ENCODE measurements at places on chromosomes 1 and 21.
A peak's percentile ranks its signal among the peaks of the same experiment; 100 is the strongest.

DNA sequence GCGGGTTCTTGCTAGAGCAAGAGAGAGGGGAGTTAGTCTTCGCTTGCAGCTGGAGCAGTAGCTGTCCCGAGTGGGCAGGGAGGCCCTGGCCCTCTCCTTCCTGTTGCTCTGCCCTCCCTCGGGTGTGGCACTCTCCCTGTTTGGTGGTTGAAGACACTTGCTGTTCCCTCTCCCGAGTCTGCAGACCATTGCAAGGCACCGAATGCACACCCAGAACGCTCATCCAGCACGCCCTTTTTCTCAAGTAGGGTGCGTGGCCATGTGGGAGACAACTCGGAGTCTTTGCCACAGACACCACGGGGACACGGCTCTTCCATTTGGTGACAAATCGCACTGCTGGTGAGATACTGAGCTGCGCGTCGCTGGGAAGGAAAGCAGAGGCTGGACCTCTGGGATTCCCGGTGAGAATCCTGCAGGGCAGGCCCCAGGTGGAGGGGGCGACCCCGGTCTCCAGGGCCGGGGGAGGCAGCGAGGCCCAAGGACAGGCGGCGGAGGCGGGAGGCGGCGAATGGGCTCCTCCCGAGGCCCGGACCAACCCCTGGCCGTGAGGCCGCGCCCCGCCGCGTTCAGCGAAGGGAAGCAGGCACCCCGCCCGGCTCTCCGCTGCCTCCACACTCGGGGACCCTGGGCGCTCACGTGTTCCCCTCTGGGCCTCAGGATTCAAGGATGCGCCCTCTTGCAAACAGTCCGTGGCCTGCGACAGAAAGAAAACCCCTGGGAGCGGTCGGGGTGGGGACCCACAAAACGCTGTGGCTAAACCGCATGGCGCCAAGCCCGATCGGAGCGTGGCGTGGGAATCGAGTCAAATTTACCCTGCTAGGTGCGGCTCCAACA is 10.4 kb upstream of the TMEM200B start:
- no peak for DNase-seq

DNA sequence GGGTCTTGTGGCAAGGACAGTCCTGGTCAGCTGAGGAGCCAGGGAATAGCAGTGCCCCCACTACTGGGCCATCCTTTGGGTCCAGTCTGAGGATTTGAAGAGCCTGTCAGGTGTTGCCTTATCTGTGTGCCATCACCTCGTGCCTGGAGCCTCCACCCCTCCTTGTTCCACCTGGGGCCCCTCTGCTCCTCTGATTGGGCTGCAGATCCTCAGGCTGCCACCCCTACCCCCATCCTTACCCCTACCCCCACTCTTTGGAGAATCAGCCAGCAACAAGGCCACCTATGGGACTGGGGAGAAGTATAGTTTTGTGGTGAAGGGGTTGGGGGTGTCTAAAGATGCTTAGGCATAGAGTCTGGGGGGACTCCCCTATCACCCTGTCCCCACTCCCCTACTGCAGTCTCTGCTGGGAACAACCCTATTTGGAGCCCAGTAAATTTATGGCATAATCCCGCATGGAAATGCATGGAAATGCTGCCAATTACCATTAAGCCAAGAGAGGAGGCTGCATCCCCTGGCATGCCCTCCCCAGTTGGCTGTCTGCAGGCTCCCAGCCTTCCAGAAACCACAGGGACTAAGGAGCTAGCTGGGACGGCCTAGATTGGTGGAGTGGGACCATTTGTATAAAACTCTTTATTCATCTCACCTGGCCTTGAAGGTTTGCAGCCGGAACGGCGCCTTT is 142.7 kb upstream of the CSF3R start:
- no peak for DNase-seq

GRCh38 chr1:201889090-201889968 is 631 bp downstream of the SHISA4 start:
- no peak for DNase-seq

- DNase-seq: no peak
Observed at GRCh38 chr1:226569879-226570547, 21.4 kb downstream of the STUM start.

DNA sequence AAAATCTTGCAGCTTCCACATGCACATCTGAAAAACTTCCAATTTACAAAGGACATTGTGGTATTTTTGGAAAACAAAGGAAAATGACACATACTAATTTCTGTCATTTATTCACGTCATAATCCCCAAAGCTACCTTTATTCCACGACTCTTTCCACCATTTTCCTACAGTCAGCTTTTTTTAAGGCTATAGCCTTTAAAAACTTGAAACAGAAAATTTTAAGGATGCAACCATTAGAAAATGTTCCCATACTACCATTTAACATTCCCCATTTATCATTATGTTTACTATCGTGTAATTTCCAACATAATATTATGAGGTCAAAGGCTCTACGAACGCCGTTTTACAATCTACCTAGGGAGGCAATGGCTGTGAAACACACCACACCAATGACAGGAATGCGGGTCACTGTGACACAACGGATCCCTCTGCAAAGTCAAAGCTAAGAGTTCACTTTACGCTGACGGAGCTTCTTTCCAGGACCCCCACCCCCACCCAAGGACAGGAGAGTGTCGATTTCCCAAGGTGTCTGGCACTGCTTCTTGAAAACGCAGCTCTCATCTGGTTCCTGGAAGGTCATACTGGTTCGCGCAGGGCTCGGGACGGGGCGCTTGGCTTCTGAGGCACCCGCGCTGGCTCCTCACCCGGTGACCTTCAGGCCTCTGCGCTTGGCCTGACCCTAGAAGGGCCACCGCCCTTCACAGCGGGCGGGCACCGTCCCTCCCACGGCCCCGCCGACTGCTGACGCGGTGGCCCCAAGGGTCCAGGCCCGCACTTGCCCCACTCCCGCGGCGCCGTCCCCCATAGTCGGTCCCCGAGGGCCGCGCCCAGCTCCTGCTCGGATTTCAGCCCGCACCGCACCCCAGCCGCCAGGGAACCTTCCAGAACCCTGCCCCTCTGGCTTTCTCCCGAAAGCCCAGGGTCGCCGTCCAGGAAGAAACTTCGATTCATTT is 50.5 kb upstream of the ATF3 start:
- no peak for DNase-seq

DNA sequence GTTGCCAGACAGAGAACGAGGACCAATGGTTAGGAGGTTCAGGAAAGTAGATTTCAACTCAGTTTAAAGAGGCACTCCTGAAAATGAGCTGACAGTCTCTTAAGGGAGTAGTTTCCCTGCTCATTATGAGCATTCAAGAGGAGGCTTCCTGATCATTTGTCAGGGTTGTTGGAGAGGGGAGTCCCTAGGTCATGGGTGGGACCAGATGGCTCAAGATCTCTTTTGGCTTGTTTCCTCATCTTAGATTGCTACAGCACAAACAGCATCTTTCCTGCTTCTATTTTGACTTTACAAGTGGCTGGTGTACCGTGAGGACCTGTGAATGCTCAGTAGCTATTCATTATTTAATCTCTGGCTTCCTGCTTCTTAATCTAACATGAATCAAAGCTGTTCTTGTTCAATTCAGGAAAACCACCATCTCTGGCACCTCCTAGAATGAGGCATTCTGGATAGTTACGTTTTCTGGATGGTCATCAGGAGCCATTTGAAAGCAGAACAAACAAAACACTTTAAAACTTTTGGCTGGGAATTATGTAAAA is 47.6 kb downstream of the PEX14 start:
- no peak for DNase-seq

- peak; percentile 78 for DNase-seq
Observed at GRCh38 chr1:30847358-30847972, 61.1 kb downstream of the SDC3 start.

- no peak for DNase-seq
Observed at GRCh38 chr1:18018366-18018765, 89.2 kb upstream of the IGSF21 start.

- DNase-seq: no peak
Observed at GRCh38 chr1:235366286-235366685, 941 bp upstream of the TBCE start.

GRCh38 chr1:212433577-212434462 is 1.1 kb downstream of the NENF start:
- DNase-seq: no peak

- DNase-seq: no peak
Observed at GRCh38 chr1:44293761-44294315, 61.2 kb downstream of the ERI3 start.

Data from hippocampal formation (tissue), 2 donors.